ENCODE measurements at places on chromosomes 3 and 15.

DNA sequence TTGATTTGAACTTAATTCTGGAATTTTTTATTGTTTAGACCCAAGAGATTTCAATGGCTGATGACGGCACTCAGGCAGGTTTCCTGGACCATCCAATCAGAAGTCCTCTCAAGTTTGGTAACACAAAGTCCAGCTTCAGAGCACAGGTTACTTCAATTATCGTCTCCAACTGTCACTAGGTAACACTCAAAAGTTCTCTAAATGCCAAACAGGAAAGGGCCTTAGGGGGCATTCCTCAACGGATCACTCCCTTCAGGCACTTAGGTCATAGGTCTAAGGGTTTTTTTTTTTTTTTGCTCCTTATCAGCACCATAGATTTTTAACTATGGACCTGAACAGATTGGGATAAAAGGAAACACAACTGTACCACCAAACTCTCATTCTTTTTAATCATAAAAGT is 85.8 kb downstream of the MEIS2 start:
- DNase-seq: no peak

GRCh38 chr3:40024526-40024925 is 215.1 kb downstream of the MYRIP start:
- DNase-seq: no peak

DNA sequence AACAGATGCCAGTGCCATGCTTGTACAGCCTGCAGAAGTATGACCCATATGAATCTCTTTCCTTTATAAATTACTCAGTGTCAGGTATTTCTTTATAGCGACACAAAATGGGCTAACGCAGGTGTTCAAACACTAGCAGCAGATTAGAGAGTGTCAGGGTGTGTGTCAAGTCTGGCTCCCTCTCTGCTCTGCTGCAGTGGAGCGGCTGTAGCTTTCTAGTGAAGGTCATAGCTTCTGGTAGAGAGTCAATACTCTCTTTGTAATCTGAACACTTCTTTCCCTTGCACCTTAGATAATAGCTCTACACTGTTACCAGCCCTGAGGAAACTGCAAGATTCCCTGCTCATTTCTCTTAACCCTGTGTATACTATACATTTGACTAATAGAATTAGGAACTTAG is 483.2 kb upstream of the TGFBR2 start:
- no peak for DNase-seq

GRCh38 chr15:79352206-79352605 is 41.3 kb downstream of the TMED3 start:
- no peak for DNase-seq

DNA sequence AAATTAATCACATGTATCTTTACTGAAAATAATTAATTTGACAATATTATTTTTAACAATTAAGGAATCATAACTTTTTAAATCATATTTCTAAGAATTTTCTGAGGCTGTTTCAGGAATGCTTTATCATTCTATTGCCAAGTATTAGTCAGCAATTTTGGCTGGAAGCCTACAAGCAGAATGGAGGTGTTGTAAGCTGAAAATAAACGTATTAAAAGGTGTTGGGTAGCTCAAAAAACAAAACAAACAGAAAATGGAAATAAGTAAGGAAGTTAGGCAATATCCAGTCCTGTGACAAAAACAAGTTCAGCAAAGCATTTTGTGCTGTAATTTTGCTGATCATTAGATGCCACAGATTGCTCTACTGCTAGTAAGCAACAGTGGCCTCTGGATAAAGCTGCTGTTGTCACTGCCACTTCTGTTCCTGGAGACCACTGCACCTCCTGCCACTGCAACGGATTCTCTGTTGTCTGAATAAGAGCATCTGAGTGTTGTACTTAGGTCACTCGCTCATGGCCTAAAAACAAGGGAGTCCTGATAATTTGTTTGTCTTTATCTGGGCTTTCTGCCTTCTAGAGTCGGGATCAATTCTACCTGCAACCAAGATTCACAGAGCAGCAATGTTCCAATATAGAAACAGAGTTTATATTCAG is 63.5 kb upstream of the SLITRK3 start:
- DNase-seq: no peak

DNA sequence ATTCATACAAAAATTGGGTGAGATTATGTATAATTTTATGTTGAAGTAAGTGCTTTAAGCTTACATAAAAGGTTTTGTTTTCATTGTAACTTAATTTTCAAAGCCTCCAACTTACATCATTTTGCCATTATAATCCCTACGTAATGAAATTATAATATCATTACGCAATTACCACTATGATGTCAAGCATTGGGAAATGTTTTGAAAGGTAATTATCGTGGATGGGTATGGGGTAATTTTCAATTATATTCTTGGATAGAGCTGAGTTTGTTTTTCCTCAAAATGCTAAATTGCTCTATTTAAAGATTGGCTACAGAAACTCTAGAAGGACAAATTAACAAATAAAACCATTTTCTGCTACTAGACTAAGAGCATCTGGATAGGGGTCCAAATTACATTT is 80.2 kb upstream of the FAM3D start:
- DNase-seq: no peak

- no peak for DNase-seq
Observed at GRCh38 chr3:45227946-45228345, 1.9 kb upstream of the TMEM158 start.
